Cerebellar cortex (tissue), 1 donor: ENCODE measurements at places on chromosomes 13 and 19.
A peak's percentile ranks its signal among the peaks of the same experiment; 100 is the strongest.

- DNase-seq: no peak
These were observed 7.8 kb downstream of the PTGER1 start for GRCh38 chr19:14467391-14467790.

GRCh38 chr19:30063650-30064347 lies 121.8 kb downstream of the URI1 start:
- DNase-seq: peak; percentile 10

GRCh38 chr19:27734496-27735220 lies 1478.3 kb downstream of the UQCRFS1 start:
- peak; percentile 58 for DNase-seq

- DNase-seq: peak; percentile 73
These were observed at the start of gene FLT3 for GRCh38 chr13:28100150-28101121. Gene FLT3 (minus strand): TSS chr13:28100576. CDS start chr13:28100510, 66 bp downstream.

DNA sequence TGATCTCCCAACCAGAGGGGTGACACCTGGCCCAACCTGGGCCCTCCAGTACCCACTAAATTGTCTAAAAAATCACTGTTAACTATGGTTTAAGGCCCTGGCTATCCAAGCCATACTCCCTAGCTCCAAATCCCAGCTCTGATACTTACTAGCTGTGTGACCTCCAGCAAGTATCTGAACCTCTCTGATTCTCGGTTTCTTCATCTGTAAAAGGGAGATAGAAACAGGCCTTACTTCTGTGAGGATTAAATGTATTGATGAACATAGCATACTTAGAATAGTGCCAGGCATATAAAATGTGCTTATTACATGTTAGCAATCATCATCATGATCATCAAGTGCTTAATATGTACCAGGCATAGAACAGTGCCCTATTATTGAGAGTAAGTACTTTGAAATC lies 4.7 kb downstream of the LRFN1 start:
- DNase-seq: no peak

DNA sequence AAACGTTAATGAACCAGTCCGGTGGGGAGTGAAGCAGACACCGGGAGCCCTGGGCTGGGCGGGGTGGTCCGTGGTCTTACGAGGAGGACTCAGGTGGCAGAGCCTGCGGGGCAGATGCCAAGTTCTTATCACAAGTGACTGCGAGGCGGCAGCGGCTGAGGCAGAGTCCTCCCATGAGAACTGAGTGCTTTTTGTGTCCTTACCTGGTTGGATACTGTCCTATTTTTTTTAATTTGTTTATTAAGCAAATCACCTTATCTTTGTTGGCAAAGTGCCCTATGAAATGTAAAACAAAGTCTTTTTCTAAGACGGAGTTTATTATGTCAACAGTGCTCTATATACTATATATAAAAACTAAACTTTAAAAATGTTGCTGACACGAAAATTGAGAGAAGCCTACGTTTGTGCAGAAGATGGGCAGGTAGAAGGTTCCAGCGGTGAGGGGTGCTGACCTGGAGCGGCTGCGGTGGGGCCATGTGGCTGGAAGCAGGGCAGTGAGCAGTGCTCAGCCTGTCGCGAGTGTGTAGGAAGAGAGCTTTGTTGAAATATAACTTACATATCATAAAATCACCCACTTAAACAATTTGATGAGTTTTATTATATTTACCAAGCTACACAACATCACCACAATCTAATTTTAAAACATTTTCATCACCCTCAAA lies 82.2 kb downstream of the ATP11A start:
- no peak for DNase-seq
